ENCODE measurements at places on chromosomes 1 and 21.
A peak's percentile ranks its signal among the peaks of the same experiment; 100 is the strongest.

DNA sequence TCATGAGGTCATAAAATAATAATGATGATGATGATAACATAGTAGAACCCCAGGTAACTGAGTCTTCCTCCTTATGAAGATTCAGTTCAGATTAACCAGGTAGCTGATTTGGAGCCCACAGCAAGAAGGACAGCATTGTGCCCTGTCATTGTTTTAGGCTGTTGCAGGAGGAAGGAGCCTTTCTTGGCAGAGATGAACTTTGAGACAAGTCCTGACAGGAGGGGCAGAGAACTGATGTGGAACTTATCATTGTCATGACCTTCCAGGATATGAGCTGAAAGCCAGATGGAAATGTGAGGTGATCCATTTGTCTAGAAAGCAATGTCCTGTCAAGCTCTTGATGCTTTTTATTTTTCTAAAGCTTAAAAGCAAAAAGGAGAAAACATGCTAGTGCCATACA, 132.6 kb upstream of the COA6 start:
- DNase-seq = no peak

- no peak for DNase-seq
Observed at GRCh38 chr1:44242746-44243145, 29.5 kb downstream of the DMAP1 start.

DNA sequence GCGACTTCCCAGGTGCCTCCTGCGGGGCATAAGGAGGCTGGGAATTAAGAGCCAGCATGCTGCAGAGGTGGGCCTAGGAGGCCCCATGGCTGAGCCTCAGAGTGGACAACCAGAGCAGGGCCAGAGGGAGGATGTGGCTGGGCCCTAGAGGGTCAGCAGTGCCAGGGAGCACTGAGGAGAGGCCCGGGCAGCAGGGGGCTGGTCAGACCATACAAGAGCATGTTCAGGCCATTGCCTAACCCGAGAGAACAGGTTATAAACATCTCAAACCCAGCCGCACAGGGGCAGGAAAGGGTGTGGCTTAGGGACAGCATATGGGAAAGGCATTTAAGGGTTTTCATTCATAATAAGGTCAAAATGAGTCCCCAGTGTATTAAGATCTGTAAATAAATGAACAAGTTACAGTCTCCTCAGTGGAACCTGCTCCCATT, 51.1 kb downstream of the IER5 start:
- no peak for DNase-seq

GRCh38 chr1:11397151-11397901, 81.6 kb upstream of the DISP3 start:
- DNase-seq = peak; percentile 9

DNA sequence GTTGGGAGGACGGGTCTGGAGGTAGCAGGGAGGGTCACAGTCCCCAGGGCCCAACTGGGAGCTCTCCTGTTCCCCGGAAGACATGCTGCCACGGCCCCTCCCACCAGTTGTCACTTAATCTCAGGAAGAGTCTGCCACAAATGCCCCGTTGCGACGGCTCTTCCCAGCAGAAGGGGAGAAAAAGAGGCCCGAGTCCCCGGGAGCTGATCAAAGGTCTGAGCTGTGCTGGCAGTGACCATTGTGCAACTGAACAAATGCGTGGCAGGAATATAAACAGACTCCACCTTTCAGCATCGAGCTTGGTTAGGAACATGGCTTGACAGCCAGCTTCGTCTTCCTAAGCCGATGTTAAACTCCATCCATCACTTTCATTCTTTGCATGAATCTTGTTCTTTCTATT, 27.8 kb upstream of the ZBTB21 start:
- no peak for DNase-seq

- no peak for DNase-seq
Observed at GRCh38 chr1:160144921-160145320, 6.5 kb upstream of the ATP1A4 start.

DNA sequence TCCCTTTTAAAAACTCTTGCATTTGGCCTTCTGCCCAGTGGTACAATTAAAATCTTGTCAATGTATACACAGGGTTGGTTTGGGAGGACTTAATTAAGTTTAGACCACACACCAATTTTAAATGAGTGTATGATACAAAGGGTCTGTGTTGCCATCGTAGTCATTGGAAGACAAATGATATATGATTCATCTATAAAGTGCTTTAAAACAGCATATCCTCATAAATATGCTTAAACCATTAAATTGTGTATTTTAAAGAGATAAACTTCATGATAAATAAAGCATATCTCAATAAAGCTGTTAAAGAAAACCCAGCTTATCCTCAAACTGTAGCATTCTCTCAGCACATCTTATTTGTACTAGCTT, 69.5 kb downstream of the LUZP1 start:
- DNase-seq = no peak

DNA sequence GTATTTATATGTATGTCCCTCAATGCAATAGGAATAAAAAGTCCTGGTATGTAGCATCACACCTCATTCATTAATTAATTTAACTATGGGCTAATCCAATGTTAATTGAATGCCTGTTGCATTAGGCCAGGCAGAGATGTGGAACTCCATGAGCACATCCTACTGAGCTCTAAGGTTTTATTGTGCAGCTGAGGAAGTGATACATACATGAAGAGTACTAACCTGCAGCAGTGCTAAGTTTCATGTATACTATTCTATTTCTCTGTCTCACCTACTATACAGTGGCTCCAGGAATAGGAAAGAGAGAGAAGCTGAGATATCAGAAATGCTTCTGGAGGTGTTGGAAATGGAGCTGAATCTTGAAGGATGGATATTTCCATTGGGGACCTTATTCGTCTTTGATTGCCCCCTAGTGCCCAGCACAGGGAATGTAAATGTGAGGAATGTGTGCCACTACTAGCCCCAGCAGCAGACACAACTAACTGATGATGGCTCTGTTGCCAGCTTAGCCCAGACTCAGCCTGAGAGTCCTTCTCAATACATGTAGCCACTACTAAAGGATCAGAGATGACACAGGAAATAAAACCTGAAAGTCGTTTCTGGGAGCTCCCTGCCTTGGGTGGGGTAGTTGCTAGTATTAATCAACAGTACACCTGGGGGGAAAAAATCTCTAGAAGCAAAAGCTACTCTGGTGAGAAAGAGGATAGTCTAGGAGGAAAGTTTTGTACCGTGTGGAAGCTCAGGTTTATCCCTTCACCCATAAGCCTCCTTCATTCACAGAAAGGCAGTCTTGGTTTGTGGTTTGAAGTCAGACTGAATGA, 173.3 kb upstream of the FOXD3 start:
- peak; percentile 26 for DNase-seq

- no peak for DNase-seq
Observed at GRCh38 chr1:219365451-219365850, 191.8 kb downstream of the LYPLAL1 start.

GRCh38 chr1:222557148-222557547, 9.2 kb upstream of the HHIPL2 start:
- DNase-seq = no peak

DNA sequence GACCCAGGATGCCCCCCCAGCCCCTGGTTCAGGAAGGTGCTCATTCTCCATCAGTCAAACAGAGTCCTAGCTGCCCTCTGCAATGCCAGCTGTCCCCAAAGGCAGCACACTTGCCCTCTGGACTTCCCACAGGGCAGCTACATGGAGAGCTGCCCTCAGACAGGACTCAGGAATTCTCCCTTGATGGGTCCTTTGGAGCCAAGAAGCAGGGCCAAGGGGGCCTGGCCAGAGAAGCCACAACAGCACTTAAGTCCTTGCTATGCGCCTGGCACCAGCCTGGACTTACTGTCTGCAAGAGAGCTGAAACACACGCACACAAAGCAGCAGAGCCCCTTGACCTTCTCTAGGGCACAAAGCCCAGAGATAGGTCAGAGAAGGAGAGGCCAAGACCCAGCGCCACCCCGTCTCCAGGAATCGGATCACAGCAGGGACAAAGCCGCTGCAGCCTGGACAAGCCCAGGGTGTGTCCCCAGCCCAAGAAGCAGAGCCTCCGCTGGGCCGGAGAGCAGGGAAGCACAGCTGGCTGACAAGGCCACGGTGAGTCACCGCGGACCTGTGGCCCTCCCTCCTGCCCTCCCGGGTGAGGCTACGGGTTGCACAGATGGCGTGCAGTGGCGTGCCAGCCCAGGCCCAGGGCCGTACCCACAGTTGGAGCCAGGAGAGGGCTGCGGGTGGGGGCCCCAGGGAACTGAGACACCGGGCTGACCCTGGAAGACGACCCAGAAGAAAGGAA, 1.7 kb downstream of the WNT9A start:
- peak; percentile 73 for DNase-seq

DNA sequence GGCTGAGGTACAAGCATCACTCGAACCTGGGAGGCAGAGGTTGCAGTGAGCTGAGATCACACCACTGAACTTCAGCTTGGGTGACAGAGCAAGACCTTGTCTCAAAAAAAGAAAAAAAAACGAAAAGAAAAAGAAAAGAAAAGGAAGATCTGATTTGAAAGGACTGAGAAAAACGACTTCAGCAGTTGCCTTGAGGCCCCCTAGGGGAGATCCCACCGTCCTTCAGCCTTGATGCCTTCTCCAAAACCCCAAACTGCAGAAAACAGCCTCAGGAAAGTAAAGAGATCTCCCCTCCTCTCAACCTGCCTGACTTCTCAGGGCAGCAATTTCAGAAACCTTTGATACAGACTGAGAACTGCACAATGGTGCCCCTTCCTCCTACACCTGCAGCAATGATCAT, 50.9 kb upstream of the BCAR3 start:
- no peak for DNase-seq

DNA sequence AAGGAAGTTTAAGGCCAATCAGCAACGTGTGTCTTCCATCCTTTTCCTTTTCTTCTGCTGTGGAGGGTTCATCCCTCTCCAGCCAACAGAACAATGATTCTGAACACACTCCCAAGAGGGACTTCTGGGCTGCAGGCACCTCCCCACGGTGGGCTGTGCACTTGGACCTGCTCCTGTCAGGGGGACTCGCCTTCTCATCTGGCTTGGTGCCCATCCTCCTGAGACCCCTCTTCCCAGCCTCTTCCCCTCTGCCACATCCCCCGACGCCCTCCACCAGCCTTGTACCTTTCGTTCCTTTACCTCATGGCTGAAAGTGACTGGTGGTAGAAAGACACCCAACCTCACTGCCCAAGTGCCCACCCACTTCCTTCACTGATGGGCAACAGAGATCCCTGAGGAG, 26.0 kb upstream of the SLAMF9 start:
- DNase-seq = no peak

DNA sequence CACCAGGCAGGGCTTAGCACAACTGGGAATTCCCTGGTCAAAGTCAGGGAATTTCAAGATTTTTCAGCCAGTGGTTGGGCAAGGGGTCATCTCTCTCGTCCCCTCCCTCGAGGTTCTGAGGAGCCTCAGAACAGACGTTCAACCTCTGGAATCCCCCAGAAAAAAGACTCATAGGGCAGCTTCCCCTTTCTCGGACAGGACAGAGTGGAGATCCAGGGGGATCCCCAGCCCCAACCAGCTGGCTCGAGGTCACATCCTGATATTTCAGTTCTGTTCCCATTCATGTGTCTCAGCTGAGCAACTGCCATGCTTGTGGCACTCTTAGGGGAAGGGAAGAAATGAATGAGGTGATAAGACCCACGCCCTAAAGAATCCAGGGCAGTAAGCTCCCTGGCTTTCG, 4.9 kb upstream of the LAD1 start:
- DNase-seq = no peak

- no peak for DNase-seq
Observed at GRCh38 chr1:31926252-31926651, 11.9 kb downstream of the PTP4A2 start.

GRCh38 chr1:206039046-206039973, 13.7 kb upstream of the RHEX start:
- no peak for DNase-seq

- DNase-seq = peak; percentile 85
Observed at GRCh38 chr1:33228935-33229487, 27.3 kb upstream of the ZNF362 start.

GRCh38 chr21:42233067-42233961, 14.4 kb downstream of the ABCG1 start:
- peak; percentile 77 for DNase-seq

DNA sequence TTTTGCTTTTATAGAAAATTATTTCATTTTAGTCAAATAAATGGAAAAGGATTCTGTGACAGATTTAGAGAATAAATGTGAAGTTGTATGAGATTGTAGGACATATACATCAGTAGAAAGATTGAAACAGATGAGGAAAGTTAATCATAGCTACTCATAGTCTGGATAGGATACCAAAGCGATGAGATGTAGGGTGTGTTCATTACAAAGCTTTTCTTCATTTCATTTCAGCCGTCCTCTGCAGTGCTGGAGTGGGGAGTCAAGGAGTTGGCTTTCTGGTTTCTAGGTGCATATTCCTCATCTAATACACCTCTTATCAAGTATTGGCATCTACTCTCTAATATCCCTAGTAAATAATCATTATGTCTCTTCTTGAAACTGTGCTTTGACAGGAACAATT, 149.5 kb upstream of the NEGR1 start:
- DNase-seq = no peak

DNA sequence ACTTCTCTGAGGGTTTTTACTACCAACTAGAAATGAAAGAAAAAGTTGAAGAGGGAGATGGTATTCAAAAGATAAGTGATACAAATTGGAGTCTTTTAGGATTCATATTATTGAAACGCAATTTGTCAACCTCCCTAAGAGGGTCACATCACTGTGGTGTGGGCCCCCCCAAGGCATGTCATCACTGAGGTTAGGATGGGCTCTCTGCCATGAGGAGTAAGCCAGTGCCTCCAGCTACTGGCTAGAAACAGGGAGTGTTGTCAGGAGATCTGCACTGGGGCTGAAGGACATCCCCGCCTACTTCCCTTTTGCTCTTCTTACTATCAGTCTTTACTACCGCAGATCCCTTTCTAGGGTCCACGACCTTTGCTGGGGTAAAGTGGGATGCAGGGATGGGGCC, 25.9 kb downstream of the ITSN1 start:
- DNase-seq = no peak

- no peak for DNase-seq
Observed at GRCh38 chr1:200979574-200980451, 43.7 kb downstream of the KIF21B start.

DNA sequence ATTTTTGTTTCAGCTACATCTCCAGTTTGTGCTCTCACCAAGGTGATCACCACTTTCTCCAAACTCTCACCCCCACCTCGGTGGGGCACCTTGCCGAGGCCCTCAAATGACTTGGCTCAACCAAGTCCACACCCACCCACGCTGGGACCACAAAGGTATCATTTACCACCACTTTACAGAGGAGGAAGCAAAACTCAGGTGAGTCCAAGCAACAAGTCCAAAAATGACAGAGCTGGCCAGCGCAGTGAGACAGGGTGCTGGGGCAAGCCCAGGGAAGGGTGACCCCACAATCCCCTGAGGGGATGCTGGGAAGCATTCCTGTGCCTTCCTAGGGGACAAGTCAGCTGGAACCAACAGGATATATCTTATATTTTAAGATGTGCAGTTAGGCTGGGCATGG, 24.7 kb downstream of the SSBP3 start:
- no peak for DNase-seq

GRCh38 chr1:88544195-88544594, 139.9 kb upstream of the PKN2 start:
- no peak for DNase-seq

GRCh38 chr1:67100833-67101232, 33.9 kb downstream of the C1orf141 start:
- no peak for DNase-seq

GRCh38 chr1:21652937-21653743, 16.0 kb downstream of the RAP1GAP start:
- DNase-seq = no peak

Data from tongue (tissue), 3 donors.